GM12892 (cell line): ENCODE measurements at places on chromosomes 12 and 14.

- DNase-seq = no peak
Observed at GRCh38 chr12:124923905-124924734, 9.7 kb upstream of the UBC start.

GRCh38 chr12:3698218-3698974 is 54.5 kb downstream of the CRACR2A start:
- DNase-seq = no peak

- no peak for DNase-seq
Observed at GRCh38 chr12:122544537-122544936, 17.5 kb downstream of the KNTC1 start.

GRCh38 chr14:37197421-37198272 is at the start of gene MIPOL1:
TSS of gene MIPOL1 (plus strand) at chr14:37197937. CDS start at chr14:37247889, 49,952 bp downstream.
- no peak for DNase-seq

DNA sequence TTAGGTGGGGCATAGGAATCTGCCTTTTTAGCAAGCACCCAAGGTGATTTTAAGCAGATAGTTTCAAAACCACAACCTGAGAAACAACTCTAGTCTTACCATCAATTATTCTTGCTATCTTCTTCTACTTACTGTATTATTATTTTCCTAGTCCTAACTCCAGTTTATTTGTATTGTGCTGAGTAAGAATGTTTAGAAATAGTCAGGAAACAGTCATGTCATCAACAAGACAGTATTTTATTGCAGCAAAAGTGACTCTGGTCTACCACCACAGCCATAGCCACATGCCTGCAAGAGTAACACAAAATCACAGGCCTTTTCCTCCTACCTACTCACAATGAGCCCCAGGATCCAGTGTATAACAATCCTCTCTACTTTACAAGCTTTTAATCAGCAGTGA is 46.3 kb upstream of the FLRT2 start:
- no peak for DNase-seq

DNA sequence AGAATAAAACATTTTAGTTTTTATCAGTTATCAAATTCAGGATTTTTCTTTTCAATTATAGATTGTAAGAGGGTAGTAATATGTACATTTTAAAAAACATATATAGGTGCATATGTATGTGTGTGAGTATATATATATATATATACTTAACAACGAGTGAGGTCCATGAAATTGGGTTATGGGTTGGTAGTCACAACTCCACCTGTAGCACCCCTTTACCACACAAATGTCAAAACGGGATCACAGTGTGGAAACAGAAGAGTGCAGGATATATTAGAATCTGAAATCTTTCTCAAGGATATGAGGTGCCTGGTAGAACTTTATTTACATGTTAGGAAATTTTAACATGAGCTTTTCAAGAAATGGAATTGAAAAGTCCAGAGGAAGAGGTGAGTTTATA is 31.3 kb downstream of the MIA2 start:
- no peak for DNase-seq

DNA sequence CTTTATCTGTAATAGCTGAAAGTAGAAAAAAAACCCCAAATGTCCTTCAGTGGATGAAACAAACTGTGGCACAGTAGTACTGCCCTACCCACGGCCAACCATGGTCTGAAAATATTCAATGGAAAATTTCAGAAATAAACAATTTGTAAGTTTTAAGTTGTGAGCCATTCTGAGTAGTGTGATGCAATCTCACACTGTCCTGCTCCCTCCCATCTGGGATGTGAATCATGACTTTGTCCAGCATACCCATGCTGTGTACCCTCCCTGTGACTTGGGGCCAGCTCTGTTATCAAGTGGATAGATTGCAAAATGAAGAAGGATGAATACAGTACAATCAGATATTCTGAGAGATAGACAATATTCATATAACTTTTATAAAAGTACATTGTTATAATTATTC is 106.2 kb downstream of the SMOC1 start:
- no peak for DNase-seq

GRCh38 chr14:85531587-85532373 is 1.8 kb downstream of the FLRT2 start:
- DNase-seq = no peak
